Left ventricle myocardium inferior (tissue), 1 donor: ENCODE measurements at places on chromosomes 3 and 15. TPM values are rescaled to one million over a fixed set of nuclear protein-coding genes. Genes with fewer than 3 reads are reported as not detected.

The SNTN gene
- not detected for total RNA-seq

The POLQ gene
- total RNA-seq: 0.38 TPM

The ACAN gene
- total RNA-seq: not detected

The SOX14 gene
- not detected for total RNA-seq

The C3orf22 gene
- not detected for total RNA-seq

The PCSK6 gene
- total RNA-seq: 28.6 TPM

The CELSR3 gene
- 0.14 TPM for total RNA-seq

The DOCK3 gene
- 3.9 TPM for total RNA-seq

The ZNF774 gene
- 4.7 TPM for total RNA-seq

The SKOR1 gene
- total RNA-seq: 0.22 TPM

The SH2D7 gene
- total RNA-seq: not detected

The SEMA3G gene
- 9.2 TPM for total RNA-seq

The RFC4 gene
- total RNA-seq: 9.6 TPM

The STRIT1 gene
- total RNA-seq: 11.7 TPM

The TMEM158 gene
- 0.60 TPM for total RNA-seq

The CYP1A1 gene
- total RNA-seq: 0.41 TPM

The HESX1 gene
- total RNA-seq: 0.30 TPM

The LRRC49 gene
- 86.6 TPM for total RNA-seq

The IGSF11 gene
- total RNA-seq: 2.1 TPM

The MYRIP gene
- total RNA-seq: 1.5 TPM

The MYNN gene
- 12.4 TPM for total RNA-seq

The XCR1 gene
- total RNA-seq: not detected

The SATB1 gene
- 44.3 TPM for total RNA-seq

The CCRL2 gene
- 1.5 TPM for total RNA-seq

The RBP2 gene
- total RNA-seq: not detected

The ADGRG7 gene
- not detected for total RNA-seq

The PLSCR5 gene
- total RNA-seq: not detected

The ARMC8 gene
- 31.2 TPM for total RNA-seq

The ROPN1 gene
- not detected for total RNA-seq

The SPRED1 gene
- 8.7 TPM for total RNA-seq

The CTSH gene
- total RNA-seq: 52.6 TPM

The GOLGA8Q gene
- total RNA-seq: 0.74 TPM

The ACOX2 gene
- total RNA-seq: 37.2 TPM

The FSTL1 gene
- 243 TPM for total RNA-seq

The CPLX3 gene
- total RNA-seq: 1.2 TPM

The ANKDD1A gene
- 1.8 TPM for total RNA-seq

The SOX2 gene
- total RNA-seq: 0.16 TPM

The FANCD2OS gene
- total RNA-seq: not detected

The CELF6 gene
- 1.5 TPM for total RNA-seq

The TARS3 gene
- total RNA-seq: 36.2 TPM

The WNT7A gene
- not detected for total RNA-seq

The SV2B gene
- 2.8 TPM for total RNA-seq

The GRM7 gene
- not detected for total RNA-seq

The WDR5B gene
- total RNA-seq: 3.3 TPM

The CAMP gene
- total RNA-seq: not detected

The ARIH2 gene
- total RNA-seq: 180 TPM

The DZIP1L gene
- 4.7 TPM for total RNA-seq

The NTRK3 gene
- 1.6 TPM for total RNA-seq

The C3orf70 gene
- total RNA-seq: 1.4 TPM

The CD200 gene
- 1.1 TPM for total RNA-seq

The CCR3 gene
- not detected for total RNA-seq

The TLR9 gene
- total RNA-seq: 0.66 TPM

The TRH gene
- not detected for total RNA-seq

The RTP3 gene
- not detected for total RNA-seq
